Activated naive CD4-positive, alpha-beta T cell (primary cell): ENCODE measurements at places on chromosomes 3 and 15.
A peak's percentile ranks its signal among the peaks of the same experiment; 100 is the strongest.

GRCh38 chr3:55436644-55437043, 50.5 kb downstream of the WNT5A start:
- no peak for DNase-seq

GRCh38 chr3:13484851-13485590, 4.9 kb downstream of the HDAC11 start:
- no peak for DNase-seq

GRCh38 chr3:160287666-160288065, 62.4 kb downstream of the C3orf80 start:
- DNase-seq, result no peak

GRCh38 chr3:167493244-167493643, 19.4 kb upstream of the SERPINI2 start:
- DNase-seq, result no peak

- no peak for DNase-seq
Observed at GRCh38 chr3:133620066-133620784, 41.5 kb downstream of the TOPBP1 start.

GRCh38 chr3:139906418-139906817, 28.6 kb upstream of the CLSTN2 start:
- no peak for DNase-seq

- peak; percentile 16 for DNase-seq
Observed at GRCh38 chr3:56915966-56916586, 114.3 kb upstream of the ARHGEF3 start.

- DNase-seq, result no peak
Observed at GRCh38 chr3:194125442-194125841, 10.5 kb upstream of the HES1 start.

DNA sequence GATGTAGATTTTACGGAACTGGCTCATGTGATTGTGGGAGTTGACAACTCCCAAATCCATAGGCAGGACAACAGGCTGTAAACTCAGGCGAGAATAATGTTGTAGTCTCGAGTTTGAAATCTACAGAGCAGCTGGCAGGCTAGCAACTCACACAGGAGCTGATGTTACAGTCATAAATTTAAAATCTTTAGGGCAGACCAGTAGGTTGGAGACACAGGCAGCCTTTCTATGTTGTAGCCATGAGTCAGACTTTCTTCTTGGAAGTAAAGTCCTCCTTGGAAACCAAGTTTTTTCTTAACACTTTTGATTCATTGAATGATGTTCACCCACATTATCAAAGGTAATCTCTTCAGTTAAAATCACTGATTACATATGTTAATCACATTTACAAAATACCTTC, 89.1 kb upstream of the ALCAM start:
- DNase-seq, result no peak

DNA sequence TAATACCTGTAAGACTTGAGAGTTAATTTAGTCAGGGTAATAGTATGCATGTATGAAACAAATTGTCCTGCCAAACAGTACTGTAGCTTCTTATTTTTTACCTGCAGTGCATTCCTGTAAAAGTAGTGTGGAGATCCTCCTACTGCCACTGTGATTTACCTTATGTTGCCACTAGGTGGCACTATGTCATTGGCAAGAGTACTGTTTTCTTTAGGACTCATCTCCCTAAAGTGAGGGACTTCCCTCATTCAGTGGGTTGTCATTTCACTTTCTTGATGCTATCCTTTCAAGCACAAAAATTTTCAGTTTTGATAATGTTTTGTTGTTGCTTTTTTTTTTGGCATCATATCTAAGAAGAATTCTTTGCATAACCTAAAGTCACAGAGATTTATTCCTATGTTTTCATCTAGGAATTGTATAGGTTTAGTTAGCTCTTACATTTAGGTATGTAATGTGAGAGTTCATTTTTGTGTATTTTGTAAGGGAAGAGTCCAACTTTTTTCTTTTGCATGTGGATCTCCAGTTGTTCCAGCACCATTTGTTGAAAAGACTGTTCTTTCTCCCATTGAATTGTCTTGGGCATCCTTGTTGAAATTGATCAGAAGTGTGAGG, 105.7 kb downstream of the AKAP13 start:
- peak; percentile 6 for DNase-seq

DNA sequence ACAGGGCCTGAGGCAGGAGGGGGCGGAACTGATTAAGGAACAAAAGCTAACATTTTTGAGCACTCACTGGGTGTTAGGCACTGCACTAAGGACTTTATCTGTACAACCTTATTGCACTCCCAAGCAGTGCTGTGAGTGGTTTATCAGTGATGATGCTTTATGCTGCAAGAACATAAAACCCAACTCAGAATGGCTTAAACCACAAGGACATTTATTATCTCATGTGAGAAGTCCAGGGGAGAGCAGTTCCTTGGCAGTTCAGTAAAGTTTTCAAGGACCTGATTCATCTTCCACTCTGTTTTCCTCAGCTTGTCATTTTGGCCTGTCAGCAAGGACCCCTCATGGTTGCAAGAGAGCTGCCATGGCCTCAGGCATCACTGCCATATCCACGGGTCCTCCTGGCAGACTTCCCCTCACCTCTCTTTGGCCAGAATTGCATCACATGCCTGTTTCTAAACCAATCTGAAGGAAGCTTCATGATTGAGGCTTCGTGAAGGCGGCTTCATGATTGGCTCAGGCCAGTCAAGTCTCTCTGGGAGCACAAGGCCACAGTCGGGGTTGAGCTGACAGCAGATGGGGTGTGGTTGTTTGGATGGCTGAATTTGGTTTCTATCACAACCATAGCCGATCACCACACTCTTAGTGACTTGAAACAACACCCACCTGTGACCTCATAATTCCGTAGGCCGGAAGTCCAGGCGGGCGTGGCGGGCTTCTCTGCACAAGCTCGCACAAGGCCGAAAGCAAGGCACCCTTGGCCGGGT, 15.8 kb downstream of the EFCC1 start:
- no peak for DNase-seq

DNA sequence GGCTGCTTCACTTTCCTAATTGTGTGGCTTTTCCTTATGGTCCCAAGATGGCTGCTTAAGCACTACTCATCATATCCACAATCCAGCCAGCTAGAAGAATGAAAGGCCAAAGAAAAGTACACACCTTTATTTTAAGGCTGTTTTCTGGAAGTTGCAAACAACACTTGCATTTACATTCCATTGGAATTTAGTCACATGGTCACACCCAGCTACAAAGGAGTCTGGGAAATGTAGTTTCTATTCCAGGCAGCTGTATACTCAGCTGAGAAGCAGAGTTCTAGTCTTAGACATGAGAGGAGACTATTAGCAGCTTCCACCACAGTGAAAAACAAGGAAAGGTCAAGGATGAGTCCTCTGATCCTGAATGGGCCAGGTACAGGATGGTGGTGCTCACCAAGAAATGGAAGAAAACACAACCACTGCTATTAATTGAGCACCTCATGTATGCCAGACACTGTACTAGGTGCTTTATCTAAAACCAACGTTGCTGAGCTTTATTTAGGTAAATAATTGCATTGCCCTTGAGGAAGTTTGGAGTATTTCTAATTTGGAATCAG, 28.0 kb upstream of the ATG7 start:
- DNase-seq, result no peak

- no peak for DNase-seq
Observed at GRCh38 chr3:126998728-126999127, 15.8 kb downstream of the PLXNA1 start.

- no peak for DNase-seq
Observed at GRCh38 chr15:79339588-79340314, 28.8 kb downstream of the TMED3 start.

- no peak for DNase-seq
Observed at GRCh38 chr3:55584030-55584429, 96.9 kb upstream of the WNT5A start.

DNA sequence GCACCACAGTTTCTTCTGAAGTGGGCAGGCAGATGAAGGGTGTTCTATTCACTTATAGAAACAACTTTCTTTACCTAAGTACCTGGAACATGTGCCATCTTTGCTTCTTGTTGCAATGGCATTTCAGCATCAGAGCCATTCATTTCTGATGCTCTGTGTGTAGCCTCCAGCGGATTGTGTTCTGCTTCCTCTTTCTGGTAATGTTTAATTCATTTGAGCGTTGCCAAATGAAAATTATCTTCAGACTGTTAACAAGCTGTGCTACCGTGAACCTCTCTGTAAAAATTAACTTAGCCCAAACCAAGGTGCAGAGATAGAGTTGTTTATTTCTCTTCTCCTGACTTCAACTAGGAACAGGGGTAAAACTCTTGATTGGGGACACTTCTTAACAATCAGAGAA, 302.0 kb downstream of the EDEM1 start:
- DNase-seq, result no peak

GRCh38 chr3:134630506-134630905, 20.3 kb downstream of the KY start:
- DNase-seq, result no peak

- no peak for DNase-seq
Observed at GRCh38 chr3:100103558-100104441, 10.5 kb downstream of the FILIP1L start.

DNA sequence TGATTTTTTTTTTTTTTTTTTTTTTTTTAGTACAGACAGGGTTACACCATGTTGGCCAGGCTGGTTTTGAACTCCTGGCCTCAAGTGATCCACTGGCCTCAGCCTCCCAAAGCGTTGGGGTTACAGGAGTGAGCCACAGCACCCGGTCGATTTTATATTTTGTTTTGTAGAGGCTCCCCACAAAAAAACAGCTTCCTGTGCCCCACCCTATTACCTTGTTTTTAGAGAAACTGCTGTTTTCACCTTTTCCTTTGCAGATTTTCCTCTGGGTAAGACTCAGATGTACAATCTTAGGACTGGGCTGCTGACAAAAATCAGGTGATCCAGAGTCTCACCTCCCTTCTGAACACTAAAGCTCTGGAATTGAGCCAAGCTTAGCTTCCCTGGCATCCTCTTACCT, 20.6 kb downstream of the ARRDC4 start:
- DNase-seq, result no peak

DNA sequence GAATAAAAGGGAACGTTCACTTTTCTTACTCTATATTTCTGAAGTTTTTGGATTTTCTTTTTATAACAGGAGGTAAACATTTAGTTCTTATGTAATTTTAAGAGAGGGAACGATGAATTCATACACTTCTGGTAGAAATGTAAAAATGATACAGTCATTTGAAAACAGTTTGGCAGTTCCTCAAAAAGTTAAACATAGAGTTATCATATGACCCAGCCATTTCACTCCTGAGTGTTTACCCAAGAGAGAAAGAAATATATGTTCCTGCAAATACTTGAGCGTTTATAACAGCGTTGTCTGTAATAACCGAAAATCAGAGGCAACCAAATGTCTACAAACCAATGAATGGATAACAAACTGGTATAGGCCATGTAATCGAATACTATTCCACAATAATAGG, 20.8 kb upstream of the CCR9 start:
- DNase-seq, result no peak

GRCh38 chr3:16365491-16366128, 100.6 kb downstream of the OXNAD1 start:
- no peak for DNase-seq

- no peak for DNase-seq
Observed at GRCh38 chr3:157157836-157158235, 2.1 kb downstream of the CCNL1 start.

DNA sequence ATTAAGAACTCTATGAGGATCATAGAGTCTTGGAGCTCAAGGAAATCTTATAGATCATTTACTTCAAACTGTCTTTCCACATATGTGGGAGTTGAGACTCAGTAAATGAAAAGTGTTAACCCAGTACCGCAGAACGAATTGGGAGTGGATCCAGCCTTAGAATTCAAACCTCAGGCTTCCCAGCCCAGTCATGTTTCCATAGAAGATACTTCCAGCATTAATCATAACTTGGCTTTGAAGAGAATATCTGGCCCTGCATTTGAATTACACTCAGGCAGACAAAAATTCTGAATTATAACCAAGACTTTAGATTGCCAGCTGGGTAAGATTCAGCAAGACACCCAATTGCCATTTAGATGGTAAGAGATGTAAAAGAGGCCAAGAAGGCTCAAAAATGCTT, 972.0 kb downstream of the TUSC7 start:
- DNase-seq, result no peak

DNA sequence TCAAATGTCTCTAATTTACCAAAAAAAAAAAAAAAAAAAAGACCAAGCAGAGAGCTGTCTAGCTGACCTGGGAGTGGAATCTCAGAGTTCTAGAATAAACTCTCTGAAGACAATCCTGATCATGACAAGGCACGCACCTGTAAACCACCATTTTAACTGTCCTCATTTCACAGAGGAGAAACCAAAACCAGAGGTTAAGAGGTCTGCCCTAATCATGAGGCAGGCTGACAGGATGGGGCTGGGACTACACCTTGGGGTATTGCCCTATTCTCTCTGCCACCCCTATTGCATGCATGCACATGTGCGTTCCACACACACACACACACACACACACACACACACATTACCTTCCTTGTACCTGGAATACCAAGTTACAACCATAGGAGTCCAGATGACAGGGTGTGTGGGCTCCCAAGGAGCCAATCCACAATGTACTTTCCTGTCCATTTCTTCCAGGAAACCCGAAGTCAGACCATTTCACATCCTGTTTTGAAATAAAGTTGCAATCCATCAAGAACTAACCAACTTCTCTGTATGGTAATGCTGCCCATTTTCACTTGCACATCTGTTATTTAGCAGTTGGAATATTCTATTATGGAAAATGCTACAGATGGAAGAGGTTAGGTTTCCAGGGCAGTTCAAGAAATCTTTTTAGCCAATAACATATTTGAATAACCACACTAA, 34.6 kb downstream of the HSPBAP1 start:
- DNase-seq, result no peak

GRCh38 chr3:192827863-192828594, 89.6 kb downstream of the MB21D2 start:
- no peak for DNase-seq

GRCh38 chr3:42488687-42489086, 13.8 kb upstream of the VIPR1 start:
- DNase-seq, result no peak

DNA sequence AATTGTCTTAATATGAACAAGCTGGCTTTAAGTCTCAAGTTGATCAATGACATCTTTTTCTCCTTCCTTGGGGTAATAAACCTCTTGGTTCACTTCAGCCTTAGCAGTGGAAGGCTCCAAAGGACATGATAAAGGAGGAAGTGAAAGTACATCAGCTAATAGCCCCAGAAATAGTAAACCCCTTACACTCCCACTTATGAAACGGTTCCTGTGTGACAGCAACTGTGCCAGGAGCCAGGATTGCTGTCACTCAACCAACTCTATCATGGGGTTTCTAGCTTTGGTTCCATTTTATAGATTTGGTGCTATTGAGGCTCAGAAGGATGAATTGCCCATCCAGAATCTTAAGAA, 216.7 kb downstream of the ABHD5 start:
- DNase-seq, result no peak
